Activated CD8-positive, alpha-beta T cell treated with anti-CD3 and anti-CD28 coated beads, Interleukin-2, amount 10 ng/mL, durations not matched to agents 7 days and 5 days (primary cell): ENCODE measurements at places on chromosomes 2 and 18.
A peak's percentile ranks its signal among the peaks of the same experiment; 100 is the strongest.

DNA sequence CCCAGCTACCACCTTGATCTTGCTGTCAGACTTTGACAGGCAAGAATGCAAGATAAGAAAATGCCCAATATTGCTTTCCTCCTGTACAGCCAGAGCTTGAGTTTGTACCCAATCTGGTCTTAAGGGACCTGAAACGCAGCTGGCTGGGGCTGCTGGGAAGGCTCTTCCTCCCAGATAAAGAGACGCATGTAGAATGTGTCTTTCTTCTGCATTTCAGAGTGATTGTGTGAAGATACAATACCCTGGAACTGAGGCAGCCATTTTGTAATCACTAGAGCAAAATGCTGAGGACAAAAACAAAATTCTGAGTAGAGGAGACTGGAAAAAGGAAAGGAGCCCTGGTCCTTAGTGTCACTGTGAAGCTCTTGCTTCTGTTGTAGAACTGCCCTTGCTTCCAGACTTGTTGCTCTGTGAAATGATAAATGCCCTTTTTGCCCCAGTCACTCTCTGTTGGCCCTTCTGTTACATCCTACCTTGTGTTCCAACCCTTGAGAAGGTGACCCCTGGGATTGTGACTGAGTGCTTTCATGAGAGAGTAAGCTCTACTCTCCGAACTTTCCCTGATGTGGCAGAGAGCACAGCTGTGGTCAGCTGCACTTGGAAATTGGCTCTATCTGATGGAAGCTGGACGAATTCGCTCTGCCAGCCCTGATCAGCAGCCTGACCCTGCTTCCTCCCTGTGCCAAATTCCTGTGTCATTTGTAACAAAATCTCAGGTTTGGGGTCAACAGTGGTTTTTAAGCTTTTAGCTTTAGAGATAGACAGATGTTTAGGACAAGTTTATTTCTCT, 137.4 kb upstream of the RBMS1 start:
- DNase-seq, result no peak

DNA sequence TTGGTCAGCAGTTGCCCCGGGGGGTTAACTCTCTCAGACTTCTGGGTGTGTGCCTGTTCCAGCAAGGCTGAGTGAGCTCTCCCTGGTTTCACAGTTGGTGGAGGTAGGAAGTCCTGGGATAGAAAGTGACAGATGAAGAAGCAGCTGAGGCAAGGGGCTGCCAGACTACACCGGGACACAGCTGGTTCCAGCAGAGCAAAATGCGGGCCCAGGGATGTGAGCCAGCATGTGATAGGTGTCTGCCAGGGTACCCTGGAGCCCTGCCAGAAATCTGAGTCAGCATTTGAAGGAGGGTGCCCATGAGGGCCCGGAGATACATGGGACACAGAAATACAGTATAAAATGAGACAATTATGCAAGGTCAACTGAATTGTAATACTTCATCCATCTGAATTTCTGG, 79.3 kb upstream of the LGALSL start:
- DNase-seq, result no peak

GRCh38 chr2:98547092-98547790, 61.1 kb downstream of the COA5 start:
- no peak for DNase-seq

- DNase-seq, result no peak
Measured at GRCh38 chr2:232435375-232435648, 20.6 kb upstream of the ALPI start.

- DNase-seq, result no peak
Measured at GRCh38 chr2:209425471-209426071, 1.7 kb downstream of the MAP2 start.

DNA sequence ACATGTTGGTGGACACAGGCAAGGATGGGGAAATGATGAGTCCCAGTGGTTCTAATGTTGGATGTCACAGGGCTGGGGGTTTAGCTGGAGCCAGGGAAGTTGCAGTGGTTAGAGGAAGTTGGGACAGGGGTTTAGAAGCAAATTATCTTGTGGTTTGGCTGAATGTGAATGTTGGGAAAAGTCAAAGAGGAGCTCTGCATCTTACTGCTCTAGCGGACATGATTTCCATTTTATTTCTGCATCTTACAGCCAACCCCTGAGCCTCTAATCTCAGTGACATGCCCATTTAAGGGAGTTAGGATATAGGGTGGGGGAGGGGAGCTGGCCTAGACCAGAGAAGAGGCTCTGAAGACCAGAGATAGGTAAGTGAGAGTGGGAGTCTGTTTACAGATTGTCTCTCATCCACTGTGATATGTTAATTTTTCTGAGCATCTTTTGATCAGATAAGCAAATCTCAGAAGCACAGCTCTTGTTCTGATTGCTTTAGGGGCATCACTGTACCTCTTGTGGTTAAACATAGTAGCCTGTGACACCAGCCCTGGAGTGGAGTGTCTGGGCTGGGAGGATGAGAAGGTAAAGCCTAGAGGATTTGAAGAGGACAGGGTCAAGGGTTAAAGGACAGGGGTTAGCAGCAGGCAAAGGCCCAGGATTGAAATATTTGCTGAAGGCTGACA, 43.6 kb downstream of the SETBP1 start:
- no peak for DNase-seq

- DNase-seq, result no peak
Measured at GRCh38 chr2:119429225-119429981, 2.3 kb upstream of the TMEM37 start.

DNA sequence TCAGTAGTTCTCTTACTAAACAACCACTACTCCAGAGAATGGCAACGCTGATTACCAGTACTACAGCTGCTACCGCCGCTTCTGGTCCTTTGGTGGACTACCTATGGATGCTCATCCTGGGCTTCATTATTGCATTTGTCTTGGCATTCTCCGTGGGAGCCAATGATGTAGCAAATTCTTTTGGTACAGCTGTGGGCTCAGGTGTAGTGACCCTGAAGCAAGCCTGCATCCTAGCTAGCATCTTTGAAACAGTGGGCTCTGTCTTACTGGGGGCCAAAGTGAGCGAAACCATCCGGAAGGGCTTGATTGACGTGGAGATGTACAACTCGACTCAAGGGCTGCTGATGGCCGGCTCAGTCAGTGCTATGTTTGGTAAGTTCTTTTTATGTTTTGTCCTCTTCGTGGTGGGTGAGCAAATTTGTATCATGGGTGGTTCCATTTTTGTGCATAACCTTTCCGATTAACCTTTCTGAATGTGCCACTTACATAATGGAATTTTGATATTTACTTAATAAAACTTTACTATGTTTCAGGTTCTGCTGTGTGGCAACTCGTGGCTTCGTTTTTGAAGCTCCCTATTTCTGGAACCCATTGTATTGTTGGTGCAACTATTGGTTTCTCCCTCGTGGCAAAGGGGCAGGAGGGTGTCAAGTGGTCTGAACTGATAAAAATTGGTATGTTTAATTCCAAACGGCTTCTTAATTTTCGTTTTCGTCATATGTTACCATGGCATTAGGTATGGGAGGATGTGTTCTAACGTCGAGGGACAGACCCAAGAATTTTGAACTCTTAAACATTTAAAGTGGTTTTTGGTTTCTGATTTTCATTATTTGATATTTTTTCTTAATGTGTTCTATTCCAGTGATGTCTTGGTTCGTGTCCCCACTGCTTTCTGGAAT, 1.3 kb downstream of the SLC20A1 start:
- no peak for DNase-seq

- DNase-seq, result peak; percentile 56
Measured at GRCh38 chr2:32357318-32358110, 691 bp downstream of the BIRC6 start.

- DNase-seq, result peak; percentile 37
Measured at GRCh38 chr18:28189400-28190239, 12.7 kb upstream of the CDH2 start.

DNA sequence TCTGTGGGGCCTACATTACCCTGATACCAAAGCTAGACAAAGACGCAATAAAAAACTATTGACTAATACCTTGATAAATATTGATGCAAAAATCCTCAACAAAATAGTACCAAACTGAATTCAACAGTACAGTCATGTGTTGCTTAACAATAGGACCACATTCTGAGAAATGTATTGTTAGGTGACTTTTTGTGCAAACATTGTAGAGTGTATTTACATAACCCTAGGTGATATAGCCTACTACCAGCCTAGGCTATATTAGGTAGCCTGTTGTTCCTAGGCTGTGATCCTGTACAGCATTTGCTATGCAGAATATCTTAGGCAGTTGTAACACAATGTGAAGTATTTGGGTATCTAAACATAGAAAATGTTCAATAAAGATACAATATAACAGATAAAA, 36.7 kb downstream of the CCDC138 start:
- DNase-seq, result no peak

DNA sequence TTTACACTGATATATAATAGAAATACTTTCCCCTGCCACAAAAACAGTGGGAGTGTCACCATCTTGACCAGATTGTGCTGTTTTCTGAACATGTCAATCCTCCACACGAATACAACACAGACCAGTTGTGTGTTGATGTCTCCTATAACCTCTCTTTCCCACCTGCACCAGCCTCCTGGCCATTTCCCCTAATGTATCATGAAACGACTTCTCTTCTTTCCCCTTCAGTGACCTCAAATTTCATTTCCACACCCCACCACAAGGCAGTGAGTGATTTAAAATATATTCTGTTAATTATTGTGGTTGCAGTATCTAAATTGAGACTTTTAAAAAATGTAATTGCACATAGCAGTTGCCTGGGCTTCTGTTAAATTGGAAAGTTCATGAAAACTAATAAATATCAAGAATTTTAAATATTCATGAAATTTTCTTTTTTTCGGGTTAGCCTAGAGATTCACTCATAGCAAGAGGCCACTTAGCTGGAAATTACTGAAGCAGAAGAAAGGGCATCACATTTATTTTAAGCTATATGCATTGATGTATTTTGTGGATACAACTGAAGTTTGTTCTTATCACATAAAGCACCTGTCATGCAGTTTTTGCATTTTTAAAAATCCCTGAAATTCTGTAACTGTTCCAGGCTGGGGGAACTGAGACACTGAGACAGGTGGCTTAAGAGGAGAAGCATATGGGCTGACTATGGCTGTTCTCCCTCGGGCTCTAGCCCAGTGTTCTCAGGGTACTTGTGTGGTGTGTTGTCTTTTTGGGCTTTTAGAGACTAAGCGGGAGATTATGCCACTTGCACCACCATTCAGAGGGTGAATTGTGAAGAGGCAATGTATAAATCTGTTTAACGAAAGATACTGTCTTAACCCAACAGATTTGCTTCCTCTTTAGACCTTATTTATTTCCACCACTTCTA, 15.9 kb downstream of the FAM171B start:
- DNase-seq, result no peak

GRCh38 chr2:192687015-192687414, 492.3 kb upstream of the TMEFF2 start:
- no peak for DNase-seq

DNA sequence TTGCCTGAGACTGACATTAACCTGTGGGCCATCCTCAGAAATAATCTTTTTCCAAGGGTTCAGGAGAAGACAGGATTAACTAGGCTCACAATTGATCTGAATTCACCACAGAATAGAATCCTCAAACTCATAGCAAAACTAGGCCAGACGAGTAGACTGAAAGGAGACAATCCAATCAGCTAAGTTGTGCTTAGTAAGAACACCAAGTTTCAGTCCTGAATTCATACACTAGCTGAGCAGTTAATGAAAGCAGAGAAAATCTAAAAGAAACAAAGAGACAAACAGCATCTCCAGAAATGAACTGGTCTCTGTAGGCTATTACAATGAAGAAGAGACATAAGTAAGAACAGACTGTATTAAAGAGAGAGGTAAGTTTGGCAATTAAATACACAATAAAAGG, 89.5 kb downstream of the GORASP2 start:
- DNase-seq, result no peak

- DNase-seq, result no peak
Measured at GRCh38 chr2:195319548-195320412, 337.2 kb upstream of the SLC39A10 start.

- no peak for DNase-seq
Measured at GRCh38 chr2:159003555-159003954, 35.1 kb downstream of the TANC1 start.

DNA sequence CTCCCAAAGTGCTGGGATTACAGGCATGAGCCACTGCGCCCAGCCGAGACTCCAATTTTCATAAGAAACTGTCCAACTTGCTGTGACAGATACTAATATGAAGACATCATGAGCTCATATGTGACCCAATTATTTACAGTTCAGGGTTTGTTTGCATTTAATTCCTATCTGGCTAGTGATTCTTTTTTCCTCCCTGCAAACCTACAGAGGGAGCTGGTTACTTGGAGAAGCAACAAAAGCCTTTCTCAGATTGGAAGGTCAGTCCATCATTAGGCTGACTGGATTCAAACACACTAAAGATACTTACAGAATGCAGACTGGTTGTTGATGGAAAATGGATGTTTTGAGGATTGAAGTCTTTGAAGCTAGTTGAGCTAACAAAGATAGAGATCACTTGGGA, 176.4 kb downstream of the ANKRD44 start:
- DNase-seq, result no peak

- no peak for DNase-seq
Measured at GRCh38 chr2:210363876-210364275, 48.9 kb upstream of the MYL1 start.

GRCh38 chr18:57579934-57580333, 6.6 kb downstream of the FECH start:
- DNase-seq, result peak; percentile 30

DNA sequence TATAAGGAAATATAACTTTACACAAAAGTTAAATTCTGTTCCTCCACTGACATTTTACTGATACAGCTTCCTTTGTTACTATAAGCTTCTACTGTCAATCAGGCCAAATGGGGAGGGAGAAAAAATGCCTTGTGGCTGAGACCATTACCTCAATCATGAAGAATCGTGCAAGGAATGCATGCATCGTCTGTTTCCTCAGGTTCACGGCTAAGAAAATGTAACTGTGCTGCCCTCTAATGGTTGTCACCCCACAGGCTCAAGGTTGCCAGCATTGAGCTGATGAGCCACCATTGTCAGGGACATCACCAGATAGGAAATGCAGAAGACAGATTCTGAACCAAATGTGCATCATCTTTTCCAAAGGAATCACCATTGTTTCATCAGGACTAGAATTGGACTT, 426.9 kb downstream of the CDH2 start:
- no peak for DNase-seq
